ENCODE measurements at places on chromosomes 4 and X.

GRCh38 chrX:7941390-7942042 lies 14.3 kb upstream of the PNPLA4 start:
- no peak for DNase-seq

GRCh38 chr4:25312496-25313200 lies at the start of gene ZCCHC4:
TSS of gene ZCCHC4 (plus strand) at chr4:25312774. CDS start at chr4:25312810, 36 bp downstream.
- peak; percentile 73 for DNase-seq

DNA sequence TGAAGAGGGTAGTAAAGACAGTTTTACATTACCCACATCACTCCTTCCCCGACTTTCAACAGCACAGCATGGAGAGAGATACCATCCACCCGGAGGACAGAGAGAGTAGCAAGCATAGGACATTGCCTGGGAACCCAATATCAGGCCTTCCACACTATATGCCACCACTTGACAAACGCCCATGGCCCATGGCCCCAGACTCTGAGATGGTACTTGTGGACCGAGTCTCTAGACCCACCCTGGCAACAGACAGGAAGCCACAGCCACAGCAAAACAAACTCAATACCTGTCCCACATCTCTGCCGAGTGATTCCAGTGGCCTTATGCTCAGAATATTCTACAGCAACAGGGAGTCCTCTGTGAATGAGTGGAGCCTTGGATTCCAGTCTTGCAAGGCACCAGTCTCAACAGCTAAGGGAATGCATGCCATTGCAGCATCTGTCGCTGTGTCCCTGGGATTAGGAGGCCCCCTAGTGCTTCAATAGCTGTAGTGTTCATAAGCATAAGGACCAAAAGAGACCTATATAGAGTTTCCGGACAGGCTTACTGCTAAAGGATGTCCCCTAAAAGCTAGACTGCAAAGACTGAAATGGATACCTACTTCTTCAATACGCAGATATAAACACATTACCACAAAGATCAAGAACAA lies 14.7 kb upstream of the CT55 start:
- no peak for DNase-seq

DNA sequence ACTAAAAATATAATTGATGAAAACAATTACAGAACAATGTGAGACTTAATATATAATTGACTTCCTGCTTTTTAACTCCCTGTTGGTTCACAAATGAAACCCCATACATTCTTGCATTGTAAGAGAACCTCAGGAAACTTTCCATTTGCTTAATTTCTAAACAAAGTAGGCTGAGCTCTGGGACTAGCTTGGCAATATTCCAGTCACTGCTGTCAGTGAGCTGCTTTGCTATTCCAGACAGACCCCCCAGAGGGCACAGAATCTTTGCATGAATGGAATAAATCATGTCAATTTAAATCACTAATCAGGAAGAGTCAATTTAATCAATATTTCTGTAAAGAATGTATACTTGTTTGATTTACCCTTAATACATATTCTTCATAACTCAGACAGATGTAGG lies 110.6 kb downstream of the NEXMIF start:
- DNase-seq = no peak

- no peak for DNase-seq
These were observed 17.6 kb upstream of the GABRA4 start for GRCh38 chr4:47010912-47011446.

DNA sequence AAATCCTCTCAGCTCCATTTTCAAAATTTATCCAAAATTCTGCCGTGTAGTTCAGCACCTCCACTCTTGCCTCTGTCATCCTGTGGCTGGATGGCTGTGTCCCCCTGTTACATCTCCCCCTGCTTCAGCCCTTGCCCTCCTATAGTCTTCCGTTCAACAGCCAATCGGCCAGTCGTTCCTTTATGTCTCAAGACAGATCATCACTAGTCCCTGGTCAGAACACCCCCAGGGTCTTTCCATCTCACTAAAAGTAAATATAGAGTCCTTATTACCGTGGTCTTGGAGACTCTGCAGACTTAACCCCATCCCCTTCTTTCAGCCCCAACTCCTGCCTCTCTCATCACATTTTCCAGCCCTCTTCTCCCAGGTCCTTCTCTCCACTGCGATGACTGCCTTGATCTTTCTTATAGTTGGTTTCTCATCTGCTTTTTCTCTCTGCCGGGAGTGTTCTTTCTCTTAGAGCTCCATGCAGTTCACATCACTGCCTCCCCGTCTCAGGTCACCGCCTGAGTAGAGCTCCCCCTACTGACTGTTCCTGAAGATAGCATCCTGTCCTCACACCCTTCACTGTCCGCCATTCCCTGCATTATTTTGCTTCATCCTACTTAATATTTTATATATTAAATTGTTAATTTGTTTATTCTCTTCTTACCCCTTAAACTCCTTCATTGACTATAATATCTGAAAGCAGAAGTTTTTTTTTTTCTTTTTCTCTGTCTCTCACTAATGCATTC lies 736.9 kb upstream of the MAGEB2 start:
- DNase-seq = no peak

GRCh38 chrX:46865281-46865680 lies 28.4 kb downstream of the RP2 start:
- DNase-seq = no peak

DNA sequence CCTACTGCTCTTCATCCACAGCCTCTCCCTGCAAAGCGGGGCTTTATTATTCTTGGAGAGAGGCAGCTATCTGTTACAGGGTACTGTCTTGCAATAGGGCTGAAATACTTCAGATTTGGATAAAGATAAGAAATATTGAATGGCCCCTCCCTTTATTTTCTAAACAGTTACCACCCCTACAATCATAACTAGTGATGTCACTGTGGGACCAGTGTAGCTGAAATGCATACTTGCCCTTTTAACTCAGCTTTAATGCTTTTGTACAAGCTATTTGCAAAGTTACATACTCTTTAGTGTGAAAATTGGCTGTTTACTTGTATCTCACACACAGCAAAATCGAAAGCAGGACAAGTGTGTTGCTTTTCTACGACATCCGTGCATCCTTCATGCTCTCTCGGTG lies 261.7 kb upstream of the GATB start:
- no peak for DNase-seq

- no peak for DNase-seq
These were observed 3.4 kb downstream of the MAML3 start for GRCh38 chr4:140150636-140150885.

DNA sequence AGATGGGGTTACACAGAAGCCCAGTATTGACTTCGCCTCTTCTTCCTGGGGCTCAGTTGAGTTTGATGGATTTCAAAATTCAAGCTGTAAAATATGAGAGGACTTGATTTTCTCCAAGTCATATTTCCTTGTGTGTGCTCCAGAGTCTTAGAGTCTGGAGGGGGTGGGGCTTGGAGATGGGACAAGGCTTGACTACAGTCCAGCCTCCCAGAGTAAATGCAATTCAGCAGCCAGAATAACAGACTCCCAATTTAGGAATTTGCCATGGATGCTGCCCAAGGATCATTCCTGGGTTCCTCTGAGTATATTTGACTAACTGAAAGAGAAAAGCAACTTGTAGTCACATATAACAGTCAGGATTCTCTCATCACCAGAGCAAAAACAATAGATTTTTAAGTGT lies 53.7 kb upstream of the RBPJ start:
- no peak for DNase-seq

DNA sequence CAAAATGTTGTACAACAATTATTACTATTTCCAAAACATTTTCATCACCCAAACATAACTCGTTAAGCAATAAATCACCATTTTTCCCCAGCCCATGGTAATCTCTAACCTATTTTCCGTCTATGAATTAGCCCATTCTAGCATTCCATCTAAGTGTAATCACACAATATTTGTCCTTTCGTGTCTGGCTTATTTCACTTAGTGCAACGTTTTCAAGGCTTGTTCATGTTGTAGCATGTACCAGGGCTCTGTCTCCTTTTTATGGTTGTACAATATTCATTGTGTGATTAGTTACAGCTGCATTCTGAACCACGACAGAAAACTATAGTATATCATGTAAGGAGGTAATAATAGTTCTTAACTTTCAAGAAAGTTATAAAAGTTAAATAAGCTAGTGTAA lies 656.0 kb upstream of the HS3ST1 start:
- DNase-seq = no peak

- DNase-seq = no peak
These were observed 93.2 kb upstream of the AP1S2 start for GRCh38 chrX:15947648-15948317.

DNA sequence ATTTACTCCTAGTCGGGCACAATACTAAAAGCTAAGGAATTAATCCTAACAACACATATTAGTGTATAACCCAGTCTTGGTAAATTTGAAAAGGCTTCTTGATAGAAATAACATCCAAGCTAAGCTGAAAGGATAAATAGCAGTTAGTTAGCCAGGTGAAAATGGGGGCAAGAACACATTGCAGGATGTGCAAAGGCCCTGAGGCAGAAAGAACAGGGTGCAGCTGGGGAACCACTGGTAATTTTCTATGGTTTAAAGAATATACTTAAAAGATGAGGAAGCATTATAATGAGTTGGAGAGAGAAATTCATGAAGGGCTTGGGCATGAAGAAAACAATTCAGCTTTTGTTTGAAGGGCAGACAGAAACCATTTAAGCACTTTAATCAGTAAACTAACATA lies 689.0 kb downstream of the ADGRL3 start:
- no peak for DNase-seq

DNA sequence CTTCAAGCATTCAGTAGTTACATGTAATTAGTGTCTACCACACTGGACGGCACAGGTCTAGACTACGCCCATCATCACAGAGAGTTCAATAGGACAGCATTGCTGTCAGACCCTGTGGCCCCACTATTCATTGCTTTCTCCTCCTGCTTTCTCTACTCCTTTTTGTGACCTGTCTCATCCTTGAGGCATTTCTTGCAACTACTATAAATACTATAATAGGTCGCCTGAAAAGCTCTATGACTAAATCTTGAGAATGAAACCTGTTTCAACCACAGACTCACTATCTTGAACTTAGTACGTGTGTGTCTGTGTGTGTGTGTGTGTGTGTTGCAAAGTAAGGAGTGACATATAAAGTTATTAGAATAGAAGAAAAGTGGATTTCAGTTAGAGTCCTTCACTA lies 252.9 kb upstream of the KLF3 start:
- DNase-seq = no peak

DNA sequence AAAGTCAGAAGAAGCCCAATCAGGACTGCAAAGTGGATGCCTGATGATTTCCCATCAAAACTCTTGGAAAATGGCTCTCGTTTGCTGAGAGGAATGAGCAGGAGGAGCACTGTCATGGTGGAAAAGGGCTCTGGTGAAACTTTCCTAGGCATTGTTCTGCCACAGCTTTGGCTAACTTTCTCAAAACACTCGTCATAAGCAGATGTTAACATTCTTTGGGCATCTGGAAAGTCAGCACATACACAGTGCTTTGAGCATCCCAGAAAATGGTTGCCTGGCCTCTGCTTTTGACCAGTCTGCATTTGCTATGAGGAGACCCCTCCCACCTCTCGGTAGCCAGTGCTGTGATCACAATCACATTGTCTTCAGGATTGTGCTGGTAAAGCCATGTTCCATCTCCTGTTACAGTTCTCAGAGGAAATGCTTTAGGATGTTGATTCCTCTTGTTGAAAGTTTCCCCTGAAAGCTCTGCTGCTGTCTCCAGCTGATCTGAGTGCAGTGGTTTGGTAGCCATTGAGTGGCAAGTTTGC lies 25.2 kb upstream of the TBC1D14 start:
- no peak for DNase-seq

DNA sequence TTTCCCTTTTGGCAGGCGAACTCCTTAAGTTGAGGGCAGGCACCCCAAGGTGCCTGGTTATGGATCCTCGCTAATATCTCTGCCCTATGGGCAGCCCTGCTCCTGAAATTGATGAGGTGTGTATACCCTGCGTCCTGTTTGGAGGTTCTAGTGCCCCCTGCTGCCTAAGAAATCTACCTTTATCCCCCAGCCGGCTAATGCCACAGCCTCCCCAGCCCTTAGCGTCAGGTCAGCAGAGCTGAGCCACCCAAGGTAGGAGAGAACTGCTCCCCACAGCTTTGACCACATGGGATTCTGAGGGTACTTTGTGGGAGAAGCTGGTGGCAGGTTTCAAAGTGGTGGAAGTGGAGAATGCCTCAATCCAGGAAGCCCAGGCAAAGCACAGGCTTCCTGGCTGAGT lies 50.8 kb downstream of the ANAPC4 start:
- no peak for DNase-seq

DNA sequence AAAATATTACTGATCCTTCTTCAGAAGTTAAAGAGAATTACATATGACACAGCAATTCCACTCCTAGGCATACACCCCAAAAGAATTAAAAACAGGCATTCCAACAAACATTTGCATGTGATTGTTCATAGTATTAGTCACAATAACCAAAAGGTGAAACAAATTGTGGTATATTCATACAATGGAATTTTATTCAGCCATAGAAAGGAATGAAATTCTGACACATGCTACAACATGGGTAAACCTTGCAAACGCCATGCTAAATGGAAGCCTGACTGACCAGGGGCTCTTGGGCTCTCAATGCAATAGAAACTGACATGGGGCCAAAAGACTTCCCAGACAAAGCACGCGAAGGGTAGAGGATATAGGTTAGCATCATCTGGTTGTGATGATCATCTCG lies 62.1 kb upstream of the S100G start:
- DNase-seq = no peak

- DNase-seq = no peak
These were observed 93.2 kb upstream of the ATP8A1 start for GRCh38 chr4:42750091-42750490.

GRCh38 chrX:70436343-70436742 lies 8.3 kb upstream of the DLG3 start:
- DNase-seq = no peak

GRCh38 chrX:130159776-130160175 lies 5.9 kb downstream of the AIFM1 start:
- DNase-seq = no peak

DNA sequence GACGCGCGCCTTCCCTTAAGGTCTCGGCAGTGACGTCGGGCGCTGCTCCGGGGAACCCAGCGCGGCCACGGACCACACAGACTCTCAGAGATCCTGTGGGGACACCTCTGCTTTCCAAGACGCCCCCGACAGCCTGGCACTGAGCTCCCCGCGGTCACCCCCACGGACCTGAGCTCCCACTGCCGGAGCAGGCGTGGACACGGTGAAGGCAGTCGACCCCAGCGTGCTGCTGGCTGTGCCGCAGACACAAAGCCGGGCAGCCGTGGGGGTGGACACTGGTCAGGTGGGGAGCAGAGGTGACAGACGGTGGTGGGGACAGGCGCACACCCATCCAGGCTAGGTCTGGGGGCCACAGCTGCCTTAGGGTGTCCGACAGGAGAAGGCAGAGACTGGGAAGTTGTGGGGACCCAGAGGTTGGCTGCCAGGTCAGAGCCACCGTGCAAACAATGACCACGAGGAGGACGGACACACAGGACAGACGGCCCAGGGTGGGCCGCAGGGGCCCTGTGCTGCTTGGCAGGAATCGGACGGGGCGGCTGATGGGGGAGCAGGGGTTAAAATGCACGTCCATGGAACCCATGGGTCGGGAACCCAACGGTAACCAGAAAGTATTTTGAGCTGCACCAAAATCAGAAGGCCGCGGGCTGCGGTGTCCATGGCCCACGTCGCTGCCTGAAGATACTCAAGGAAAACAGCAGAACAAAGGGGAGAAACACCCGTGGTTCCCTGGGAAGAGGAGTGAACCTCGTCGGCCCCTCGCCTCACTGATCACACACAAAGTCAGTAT lies 16.6 kb upstream of the GTPBP6 start:
- DNase-seq = no peak
